ENCODE measurements at places on chromosomes 3 and 15.
A peak's percentile ranks its signal among the peaks of the same experiment; 100 is the strongest.

- no peak for DNase-seq
These were observed 42.5 kb downstream of the HERC1 start for GRCh38 chr15:63791228-63791627.

DNA sequence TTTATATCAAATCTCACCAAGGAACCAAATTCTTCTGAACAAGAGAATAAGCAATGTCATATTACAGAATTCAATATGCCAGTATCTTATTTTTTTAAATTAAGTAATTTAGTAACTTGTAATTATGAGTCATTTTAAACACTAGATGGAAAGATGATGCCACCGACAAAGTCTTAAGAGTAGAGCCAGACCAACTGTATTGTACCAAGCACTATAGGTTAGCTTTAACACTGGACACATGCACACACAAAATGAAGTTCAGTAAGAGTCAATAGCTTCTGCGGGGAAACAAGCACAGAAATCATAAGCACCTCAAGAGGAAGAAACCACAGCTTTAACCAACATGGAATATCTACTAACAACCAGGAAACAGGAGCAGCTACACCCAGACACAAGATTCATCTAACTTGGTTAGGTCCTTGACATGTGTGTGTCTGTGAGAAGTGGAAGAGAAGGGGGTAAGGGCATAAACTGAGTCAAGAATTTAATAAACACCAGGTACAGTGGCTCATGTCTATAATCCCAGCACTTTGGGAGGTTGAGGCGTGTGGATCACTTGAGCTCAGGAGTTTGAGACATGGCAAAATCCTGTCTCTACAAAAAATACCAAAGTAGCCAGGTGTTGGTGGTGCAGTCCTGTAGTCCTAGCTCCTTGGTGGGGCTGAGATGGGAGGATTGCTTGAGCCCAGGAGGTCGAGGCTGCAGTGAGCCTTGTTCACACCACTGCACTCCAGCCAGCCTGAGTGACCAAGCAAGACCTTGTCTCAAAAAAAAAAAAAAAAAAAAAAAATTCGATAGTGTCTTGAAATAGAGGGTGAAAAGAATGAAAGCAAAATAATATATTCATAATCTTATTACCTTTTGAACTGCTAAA, 28.9 kb downstream of the DENND4A start:
- no peak for DNase-seq

GRCh38 chr15:75836959-75837334, 6.3 kb upstream of the UBE2Q2 start:
- peak; percentile 5 for DNase-seq

- no peak for DNase-seq
These were observed 22.9 kb downstream of the ANP32A start for GRCh38 chr15:68797599-68798345.

DNA sequence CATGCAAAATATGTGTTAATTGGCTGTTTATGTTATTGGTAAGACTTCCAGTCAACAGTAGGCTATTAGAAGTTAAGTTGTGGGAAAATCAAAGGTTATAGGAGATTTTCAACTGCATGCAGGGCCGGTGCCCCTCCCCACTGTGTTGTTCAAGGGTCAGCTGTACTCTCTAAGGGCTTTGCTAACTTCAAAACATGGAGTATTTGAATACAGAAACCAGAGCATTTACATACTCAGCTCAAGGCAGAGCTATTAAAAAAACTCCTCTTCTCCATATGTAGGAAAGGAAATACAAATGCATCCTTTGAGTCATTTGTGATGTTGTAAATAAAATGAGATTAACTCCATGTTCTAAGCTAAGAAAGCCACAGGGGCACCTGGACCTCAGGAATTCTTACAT, 16.8 kb downstream of the IL17RB start:
- DNase-seq = no peak
